Stimulated activated CD8-positive, alpha-beta memory T cell treated with anti-CD3 and anti-CD28 coated beads, Interleukin-15, amount 100 ng/mL, for 1 hour (primary cell): ENCODE measurements at places on chromosomes 7 and 10.

DNA sequence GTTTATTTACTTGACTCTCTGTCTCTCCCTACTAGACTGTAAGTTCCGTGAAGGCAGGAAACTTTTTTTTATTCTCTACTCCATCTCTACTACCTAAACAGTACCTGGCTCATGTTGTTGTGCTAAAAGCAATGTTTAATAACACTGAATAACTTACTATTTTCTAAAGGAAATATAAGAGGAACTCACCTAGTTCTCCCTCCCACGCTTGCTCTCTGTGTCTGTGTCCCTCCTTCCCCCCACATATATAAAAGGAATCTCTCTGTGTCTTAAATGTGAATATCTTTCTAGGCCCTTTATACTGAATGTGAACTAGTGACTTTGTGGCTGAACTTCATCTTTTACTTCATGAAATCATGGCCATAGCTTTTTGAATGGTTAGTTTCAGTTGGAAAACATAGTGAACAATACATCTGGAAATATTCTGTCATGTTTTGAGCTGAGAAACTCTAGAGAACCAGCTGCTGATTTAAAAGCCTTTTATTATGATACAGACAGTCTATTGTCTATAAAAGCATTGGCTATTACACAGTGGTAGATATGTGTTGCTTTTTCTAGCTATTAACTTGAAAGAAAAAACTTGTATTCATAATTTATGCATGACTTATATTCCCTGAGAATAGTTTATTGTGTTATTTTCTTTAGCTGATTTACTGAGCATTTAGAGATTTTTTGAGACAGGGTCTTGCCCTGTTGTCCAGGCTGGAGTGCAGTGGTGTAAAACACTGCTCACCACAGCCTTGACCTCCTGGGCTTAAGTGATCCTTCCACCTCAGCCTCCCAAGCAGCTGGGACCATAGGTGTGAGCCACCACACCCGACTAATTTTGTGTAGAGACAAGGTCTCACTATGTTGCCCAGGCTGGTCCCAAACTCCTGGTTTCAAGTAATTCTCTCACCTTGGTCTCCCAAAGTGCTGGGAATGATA, 42.5 kb downstream of the VCL start:
- no peak for DNase-seq

DNA sequence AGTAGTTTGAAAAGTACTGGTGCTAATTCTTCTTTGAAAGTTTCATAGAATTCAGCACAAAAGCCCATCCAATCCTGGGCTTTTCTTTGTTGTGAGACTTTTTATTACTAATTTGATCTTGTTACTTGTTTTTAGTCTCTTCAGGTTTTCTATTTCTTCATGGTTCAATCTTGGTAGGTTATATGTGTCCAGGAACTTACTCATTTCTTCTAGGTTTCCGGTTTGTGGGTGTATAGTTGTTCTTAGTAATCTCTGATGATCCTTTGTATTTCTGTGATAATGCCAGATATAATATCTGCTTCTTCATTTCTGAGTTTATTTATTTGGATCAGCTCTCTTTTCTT, 147.5 kb downstream of the RTKN2 start:
- no peak for DNase-seq

DNA sequence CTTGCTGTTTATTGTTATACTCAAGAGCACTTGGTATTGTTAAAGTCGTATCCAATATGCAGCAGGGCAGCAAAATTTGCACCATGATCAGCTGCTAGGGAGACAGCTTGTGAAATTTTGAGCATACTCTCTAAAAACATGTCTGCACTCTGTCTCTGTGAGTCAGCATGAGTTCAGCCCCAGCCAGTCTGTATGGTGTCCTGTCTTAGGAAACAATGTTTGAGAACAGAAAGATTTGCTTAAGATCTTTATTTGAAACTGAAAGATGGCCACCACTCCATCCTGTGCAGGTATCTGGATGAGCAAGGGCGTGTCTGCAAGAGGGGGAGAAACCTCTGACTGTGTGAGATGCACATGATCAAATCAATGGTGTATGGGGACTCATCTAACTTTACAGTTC, 97.1 kb downstream of the GNAI1 start:
- no peak for DNase-seq

DNA sequence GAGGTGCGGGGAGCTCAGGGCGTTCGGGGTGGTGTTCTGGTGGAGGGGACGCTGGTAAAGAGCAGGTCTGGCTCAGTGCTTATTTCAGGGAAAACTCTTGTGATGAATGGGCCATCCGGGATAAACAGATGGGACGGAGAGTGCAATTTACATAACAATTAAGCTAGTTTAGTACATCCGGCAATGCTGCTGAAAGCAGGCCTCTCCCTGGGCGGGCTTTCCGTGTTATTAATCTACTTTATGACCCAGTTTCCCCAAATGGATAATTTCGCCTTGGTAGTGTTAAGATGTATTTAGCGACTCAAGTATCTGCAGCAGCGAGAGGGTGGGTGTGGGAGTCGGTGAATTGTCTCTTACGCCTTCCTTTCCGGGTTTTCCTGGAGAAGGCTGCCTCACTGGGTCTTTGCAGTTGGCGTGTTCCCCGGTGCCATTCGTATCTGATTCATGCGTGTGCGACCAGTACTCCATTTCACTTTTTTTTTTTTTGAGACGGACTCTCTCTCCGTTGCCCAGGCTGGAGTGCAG, 25.2 kb downstream of the FOXK1 start:
- no peak for DNase-seq

DNA sequence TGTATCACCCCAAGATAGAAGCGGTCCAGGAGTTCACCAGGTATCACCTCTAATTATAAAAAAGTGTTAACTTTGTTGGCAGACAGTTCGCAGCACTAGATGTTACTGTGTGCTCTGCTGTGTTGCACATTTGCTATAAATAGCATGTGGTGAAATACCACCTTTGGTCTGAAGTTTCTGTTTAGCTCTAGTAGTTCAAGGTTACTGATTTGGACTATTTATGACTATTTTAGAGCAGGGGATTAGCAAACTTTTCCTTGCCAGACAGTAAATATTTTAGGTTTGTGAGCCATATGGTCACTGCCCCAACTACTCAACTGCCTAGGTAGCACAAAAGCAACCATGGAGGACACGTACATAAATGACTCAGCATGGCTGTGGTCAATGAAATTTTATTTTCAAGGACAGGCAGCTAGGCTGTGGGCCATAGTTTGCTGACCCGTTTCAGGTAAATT, 16.5 kb downstream of the DENND10 start:
- DNase-seq = no peak

DNA sequence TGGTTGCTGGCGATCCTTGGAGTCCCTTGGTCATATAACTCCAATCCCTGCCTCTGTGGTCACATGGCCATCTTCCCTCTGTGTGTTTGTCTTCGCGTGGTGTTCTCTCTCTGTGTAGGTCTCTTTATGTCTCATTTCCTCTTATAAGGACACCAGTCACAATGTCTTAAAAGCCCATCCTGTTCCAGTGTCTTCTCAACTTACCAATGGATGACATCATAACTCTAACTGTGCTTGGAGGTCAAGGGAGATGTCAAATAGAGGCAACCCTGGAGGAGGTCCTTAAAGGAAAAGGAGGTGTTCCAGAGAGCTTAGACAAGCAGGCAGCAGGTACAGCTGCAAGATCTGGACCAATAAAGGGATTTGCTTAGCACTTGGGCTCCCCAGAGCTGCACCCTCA, 143.0 kb downstream of the BUB3 start:
- no peak for DNase-seq

GRCh38 chr7:66883716-66884115, 37.3 kb upstream of the TMEM248 start:
- no peak for DNase-seq

GRCh38 chr7:39394105-39394680, 172.0 kb upstream of the YAE1 start:
- DNase-seq = no peak

DNA sequence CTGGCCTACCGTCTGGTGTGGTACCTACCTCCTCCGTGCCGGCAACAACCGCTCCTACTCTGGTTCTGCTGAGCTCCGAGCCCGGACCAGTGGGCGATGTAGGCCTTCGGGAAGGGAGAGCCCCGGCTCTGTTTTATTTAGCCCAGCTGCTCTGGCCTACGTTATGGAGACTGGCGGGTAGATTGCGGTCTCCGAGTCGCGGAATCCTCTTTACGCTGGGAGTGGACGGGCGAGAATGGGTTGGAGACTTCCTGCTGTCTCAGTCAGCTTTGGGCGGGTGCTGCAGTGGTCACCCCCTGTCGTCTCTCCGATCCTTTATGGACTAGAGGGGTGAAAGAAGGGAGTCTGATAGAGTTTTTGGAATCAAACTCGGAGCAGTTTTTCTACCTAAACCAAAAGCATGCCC, 406 bp downstream of the CBLL1 start:
- DNase-seq = no peak

- no peak for DNase-seq
These were observed 17.5 kb downstream of the ADRB1 start for GRCh38 chr10:114061148-114061547.

DNA sequence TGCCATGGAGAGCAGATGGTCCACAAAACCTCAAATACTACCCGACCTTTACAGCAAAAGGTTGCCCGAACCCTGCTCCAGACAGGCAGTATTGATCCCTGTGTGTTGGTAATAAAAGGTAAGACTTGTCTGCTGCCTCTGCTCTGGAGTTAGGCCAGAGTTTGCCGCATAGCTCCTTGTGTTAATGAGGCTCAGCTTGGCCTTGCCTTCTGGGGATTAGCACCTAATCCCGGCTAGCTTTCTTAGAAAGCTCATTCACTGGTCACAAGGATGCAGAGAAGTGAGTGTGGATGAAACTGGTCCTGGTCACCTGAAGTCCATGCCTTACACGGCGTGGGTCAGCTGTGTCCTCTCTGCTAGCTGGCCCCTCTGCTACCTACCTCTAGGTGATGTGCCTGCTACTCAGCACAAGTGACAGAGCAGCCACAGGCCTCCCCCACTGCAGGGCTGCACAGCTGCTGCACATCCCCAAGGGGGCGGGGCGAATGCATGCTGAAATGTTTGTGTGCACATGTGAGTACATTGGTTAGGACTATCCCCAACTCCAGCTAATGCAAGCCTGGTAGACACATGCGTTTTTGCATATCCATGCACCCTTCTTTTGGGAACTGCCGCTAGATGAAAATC, 31.7 kb upstream of the SYPL1 start:
- DNase-seq = no peak

GRCh38 chr10:62231371-62231770, 37.3 kb downstream of the RTKN2 start:
- no peak for DNase-seq

DNA sequence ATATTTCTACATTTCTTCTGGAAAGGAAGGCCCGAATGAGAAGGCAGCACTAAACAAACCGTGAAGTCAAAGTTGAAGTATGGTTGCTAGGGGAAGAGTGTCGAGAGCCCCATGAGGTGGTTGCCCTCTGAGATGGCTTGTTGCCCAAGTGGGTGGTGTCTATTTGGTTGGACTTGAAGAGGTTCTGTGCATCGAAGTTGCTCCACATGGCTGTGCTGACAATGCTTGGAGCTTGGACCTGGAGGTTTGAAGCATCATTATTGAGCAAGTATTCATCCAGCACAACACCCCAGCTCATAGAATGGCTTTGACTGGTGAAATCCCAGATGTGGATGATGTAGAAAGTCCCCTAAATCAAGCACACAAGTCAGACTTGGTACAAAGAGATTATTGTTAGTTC, 165.2 kb upstream of the CDCA7L start:
- no peak for DNase-seq

DNA sequence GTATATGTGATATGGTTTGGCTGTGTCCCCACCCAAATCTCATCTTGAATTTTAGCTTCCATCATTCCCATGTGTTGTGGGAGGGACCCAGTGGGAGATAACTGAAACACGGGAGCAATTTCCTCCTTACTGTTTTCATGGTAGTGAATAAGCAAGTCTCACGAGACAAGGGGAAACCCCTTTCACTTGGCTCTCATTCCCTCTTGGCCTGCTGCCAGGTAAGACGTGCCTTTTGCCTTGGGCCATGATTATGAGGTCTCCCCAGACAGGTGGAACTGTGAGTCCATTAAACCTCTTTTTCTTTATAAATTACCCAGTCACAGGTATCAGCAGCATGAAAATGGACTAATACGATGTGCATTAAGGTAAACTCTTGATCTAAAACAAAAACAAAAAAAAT, 357.1 kb upstream of the AOAH start:
- no peak for DNase-seq

GRCh38 chr10:105358911-105359310, 717.8 kb downstream of the SORCS3 start:
- no peak for DNase-seq

GRCh38 chr10:114674346-114674745, 16.3 kb upstream of the ABLIM1 start:
- no peak for DNase-seq

DNA sequence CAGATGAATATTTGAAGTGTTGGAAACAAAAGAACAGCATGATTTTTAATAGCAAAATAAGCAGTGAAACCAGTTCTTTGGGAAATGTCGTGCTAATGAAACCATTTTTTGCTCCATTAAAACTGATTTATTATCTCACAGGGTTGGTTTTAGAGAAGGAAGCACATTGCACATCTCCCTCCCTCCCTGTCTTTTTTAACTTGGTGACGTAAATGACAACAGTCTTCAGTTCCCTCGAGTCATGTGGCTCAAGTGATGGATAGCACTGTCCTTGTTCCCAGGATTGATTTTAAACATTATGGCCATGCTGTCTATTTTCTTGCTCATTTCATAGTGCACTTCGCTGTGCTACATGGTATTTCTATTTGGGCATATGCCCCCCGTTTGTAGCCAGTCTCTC, 105.9 kb downstream of the DOCK1 start:
- no peak for DNase-seq

- DNase-seq = no peak
These were observed 18.6 kb downstream of the FOXK1 start for GRCh38 chr7:4700577-4701235.

DNA sequence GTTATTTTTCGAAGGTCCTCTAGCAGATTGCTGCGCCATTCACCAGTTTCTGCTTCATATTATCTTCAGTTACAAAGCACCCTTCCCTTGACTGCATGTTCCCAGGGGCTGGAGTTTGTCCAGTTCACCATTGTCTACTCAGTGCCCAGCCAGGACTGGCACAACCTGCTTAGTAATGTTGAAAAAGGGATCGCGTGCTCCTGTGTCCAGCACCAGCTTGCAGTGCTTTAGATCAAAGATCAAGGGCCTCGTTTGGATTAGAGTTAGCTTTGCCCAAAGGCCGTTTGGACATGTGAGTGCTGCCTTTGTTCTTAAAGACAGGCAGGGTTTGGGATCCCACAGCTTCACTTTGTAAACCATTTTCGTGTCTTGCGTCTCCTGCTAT, 867 bp downstream of the ATP6V0E2 start:
- no peak for DNase-seq

DNA sequence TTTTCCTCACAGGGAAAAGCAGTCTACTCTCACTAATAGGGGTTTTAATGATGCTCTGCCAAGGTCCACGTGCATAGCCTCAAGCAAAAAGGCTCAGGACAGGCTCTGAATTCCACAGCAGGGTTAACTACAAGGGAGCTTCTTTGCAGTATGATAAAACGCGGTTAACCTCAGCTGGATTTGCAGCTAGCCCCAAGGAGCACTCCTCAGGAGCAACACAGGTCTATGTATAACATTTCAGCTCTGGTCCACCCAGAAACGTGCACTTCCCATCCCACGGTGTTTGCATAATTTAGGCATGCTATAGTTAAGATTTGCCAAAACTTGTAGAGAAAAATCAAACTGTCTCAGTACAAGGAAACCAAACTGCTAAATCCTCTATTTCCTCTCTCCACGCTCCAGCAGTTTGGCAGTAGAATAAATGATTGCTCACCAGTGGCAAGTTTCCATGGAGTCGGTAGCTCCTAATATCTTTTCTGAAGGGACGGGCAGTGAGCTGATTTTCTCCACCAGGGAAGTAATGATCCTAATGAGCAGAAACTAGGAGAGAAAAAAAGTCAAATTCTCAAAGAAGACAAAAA, 13.1 kb upstream of the ASB4 start:
- DNase-seq = no peak

- DNase-seq = no peak
These were observed 62.1 kb downstream of the ZRANB1 start for GRCh38 chr10:125003901-125004467.
